ENCODE measurements at places on chromosomes 7 and 10.
A peak's percentile ranks its signal among the peaks of the same experiment; 100 is the strongest.

GRCh38 chr10:70799124-70799523 lies 13.9 kb upstream of the TBATA start:
- no peak for DNase-seq

GRCh38 chr10:35369049-35369611 lies 32.8 kb downstream of the CCNY start:
- DNase-seq: no peak

- DNase-seq: no peak
Observed at GRCh38 chr10:72490951-72491350, 134.9 kb downstream of the MICU1 start.

DNA sequence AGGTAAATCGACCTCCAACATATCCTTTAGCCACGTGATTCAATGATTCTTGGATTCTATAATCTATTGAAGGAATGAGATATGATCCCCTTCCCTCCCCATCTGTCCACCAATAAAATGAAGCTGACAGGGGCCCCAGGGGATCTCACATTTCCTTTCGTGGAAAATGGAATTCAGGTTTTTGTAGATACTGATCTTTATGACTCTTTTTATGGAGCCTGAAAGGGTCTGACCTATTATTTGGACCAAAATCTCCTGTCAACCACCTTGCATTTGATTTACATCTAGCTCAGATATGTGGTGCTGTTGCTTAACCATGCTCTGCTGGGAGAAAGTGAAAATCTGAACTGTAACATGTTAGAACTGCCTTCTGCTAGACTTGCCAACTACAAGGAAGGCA lies 234.0 kb upstream of the CXCL12 start:
- DNase-seq: no peak

DNA sequence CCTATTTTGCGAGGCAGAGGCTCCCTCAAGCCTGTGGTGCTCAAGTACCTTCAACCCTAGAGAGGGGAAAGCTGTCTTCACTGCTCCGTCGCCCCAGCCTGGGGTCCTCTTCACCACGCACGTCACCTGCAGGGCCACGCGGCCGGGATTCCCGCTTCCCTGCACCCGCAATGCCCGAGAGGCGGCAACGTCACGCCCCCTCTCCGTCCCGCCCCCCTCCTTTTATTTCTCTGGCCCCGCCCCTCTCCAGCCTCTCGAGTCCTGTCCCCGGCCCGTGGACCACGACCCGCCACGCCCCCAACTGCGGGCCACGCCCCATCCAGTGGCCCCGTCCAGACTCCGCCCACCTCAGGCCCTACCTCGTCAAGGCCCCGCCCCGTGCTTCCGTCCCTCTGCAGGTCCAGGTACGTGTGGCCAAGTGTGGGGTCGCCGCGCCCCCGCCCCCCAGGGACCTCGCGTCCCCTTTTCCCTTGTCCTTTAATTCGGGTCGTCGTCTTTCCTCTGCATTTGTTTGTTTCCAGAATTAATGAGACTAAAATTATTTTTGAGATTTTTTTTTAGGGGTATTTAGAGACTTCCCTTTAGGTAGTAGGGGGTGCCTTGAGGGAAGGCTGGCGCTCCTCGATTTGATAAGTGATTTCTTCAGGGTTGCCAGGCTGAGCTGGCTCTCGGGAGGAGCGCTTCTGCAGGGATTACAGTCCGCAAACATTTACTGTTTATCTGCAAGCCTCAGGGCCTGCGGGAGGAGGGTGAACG lies 69.8 kb upstream of the BAIAP2L1 start:
- DNase-seq: no peak

DNA sequence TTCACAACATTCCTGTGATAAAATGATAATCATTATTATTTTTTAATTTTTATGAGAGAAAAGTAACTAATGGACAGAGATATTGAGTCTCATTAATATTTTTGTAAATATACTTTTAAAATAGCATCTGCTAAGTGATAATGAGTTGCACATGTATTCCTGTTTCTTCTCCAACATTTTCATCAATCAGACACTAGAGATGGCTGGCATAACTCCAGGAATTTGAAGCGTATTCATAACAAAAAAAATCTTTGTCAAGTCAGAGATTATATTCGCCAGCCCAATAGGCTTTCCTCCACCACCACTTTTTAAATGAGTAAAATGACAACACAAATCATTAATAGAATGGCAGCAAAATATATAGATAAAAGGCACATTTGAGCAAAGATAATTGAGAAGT lies 524.0 kb upstream of the KCND2 start:
- DNase-seq: no peak

- no peak for DNase-seq
Observed at GRCh38 chr10:103433858-103434257, 18.3 kb downstream of the CALHM2 start.

DNA sequence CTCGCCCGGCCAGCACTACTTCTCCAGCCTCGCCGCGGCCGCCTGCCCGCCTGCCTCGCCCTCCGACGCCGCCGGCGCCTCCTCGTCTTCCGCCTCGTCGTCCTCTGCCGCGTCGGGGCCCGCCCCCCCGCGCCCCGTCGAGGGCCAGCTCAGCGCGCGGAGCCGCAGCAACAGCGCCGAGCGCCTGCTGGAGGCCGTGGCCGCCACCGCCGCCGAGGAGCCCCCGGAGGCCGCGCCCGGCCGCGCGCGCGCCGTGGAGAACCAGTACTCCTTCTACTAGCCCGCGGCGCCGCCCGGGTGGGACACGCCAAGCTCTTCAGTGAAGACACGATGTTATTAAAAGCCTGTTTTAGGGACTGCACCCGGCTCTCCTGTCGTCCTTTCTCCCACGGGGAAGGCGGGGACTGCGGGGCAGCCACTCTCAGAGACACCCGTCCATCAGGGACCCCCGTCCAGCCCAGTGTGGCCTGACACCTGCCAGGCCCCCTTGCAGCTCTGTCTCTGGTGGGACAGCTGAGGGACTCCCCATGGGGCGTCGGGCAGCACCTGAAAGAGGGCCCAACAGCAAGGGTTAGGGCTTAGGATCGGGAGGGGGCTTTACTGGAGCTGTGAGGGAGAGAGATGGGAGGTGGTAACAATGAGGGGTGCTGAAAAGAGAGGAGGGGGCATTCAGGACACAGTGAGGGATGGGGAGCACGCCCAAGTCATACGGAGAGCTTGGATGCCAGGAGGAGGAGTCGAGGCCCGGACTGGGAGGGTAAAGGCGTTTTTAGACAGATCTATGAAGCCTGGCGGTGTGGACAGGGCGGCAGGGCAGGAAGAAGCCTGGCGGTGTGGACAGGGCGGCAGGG lies 34.7 kb downstream of the SPDYE6 start:
- no peak for DNase-seq

GRCh38 chr7:123570390-123571182 lies 13.0 kb upstream of the NDUFA5 start:
- DNase-seq: no peak

DNA sequence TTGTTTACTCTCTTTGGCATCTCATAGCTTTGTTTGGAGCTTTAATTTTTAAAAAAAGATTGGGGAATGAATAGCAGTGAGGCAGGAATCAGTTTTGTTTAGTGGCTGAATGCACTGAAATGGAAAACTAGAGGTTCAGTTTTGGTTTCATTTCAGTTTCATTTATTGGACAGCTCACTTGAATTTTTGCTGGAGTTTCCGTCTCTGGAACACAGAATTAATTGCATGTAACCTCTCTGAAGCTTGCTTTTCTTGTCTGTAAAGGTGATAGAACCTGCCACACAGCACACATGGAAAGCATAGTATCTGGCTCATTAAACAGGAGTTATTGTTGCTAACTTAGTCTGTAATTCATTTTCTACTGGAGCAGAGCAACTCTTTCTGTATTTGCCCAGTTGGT lies 7.1 kb downstream of the GRM8 start:
- DNase-seq: no peak

GRCh38 chr7:123580406-123581161 lies 21.0 kb upstream of the ASB15 start:
- no peak for DNase-seq

DNA sequence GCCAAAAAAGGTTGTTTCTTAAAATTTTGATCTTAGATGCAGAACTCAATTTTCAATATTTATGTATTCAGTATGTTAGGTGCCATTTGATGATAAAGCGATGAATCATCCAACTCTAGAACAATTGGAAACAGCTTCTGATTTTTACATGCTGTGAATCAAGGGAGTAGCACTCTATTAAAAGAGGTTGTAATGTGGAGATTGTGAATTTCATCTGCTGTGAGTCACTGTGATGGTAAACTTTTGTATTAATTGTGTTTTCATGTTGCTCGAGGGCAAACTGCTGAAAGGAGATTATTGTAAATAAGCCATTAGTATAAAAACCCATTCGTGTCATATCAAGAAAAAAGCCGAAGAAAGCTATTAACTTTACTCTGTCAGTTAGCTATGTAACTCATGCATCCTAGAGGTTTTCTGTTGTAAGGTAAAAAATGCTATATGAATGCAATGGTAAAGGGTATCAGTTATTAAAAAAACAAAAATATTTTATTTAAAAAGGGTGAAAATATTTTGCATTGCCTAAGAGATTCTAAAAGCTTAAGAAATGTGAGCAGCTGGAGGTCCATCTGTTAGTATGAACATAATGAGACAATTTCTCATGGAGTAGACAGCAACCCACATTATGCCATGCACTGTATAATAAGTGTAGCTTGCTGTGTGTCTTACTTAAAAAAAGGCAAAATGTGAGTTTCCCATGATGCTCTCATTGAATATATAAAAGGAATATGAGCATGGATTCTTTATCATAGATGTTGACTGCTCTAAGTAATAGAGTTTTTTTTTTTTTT lies 511.0 kb upstream of the PCDH15 start:
- DNase-seq: no peak

- DNase-seq: no peak
Observed at GRCh38 chr7:129768614-129769399, 157.3 kb downstream of the NRF1 start.

DNA sequence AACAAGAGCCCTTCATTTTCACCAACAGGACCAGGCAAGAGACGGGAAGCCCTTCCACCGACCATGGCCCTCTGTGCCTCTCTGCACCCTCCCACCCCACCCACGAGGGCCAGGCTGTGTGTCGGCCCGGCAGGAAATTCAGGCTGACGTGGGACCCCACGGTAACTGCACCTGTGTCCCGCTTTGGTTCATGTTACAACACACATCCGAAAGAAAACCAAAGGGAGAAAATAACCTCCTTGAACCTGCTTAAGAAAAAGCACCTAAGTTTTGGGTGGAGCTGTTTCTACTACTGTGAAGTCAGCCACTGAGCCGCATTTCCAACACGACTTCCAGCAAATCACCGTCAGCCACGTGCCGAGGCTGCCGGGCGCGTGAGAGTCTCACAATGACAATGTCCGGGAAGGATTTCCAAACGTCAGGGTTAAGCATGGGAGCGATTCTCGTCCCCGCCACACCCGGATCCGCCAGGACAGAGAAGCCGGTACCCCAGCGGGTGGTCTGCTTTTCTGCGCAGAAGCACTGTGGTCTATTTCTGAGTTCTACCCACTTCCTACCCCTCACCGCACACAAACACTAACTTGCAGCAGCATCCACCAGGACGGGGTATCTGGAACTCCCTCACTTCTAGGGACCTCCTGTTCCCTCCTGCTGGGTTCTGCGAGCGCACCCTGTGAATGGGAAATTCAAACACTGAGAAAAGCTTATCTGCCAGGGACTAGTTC lies 36.6 kb downstream of the AMZ1 start:
- no peak for DNase-seq

DNA sequence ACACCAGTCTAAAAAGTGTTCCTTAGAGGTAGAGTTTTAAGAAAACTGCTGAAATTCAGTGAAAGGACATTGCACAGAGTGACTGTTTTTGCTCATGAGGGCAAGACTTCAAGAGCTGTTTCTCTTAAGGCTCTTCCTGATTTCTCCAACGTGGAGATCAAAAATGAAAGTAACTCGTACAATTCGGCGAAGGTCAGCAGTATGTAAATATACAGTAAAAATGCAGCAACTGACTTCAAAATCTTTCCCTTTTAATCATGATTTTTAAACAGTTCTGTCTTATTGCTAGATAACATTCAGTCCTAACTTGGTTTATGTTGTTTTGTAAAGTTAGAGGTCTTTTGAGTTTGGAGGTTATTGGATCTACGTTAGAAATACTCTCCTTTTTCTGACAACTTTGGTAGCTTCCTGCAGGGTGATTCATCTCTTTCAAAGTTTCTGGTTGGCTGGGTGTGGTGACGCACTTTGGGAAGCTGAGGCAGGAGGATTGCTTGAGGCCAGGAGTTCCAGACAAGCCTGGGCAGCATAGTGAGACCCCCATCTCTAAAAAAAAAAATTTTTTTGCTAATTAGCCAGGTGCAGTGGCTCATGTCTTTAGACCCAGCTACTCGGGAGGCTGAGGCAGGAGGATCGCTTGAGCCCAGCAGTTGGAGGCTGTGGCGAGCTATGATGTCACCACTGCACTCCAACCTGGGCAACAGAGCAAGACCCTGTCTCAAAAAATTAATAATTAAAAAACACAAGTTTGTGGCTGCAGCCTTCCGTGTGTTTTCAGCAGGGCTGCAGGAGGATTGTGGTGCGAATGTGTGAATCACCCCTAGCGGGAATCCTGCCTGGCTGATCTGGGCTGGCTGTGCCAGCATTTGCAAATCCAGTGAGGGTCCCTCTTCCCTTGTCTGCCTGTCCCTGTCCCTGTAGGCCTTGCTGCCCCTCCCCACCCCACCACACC lies 29.2 kb upstream of the AP5Z1 start:
- no peak for DNase-seq

- DNase-seq: peak; percentile 38
Observed at GRCh38 chr10:124688889-124689670, 55.1 kb downstream of the FAM53B start.

DNA sequence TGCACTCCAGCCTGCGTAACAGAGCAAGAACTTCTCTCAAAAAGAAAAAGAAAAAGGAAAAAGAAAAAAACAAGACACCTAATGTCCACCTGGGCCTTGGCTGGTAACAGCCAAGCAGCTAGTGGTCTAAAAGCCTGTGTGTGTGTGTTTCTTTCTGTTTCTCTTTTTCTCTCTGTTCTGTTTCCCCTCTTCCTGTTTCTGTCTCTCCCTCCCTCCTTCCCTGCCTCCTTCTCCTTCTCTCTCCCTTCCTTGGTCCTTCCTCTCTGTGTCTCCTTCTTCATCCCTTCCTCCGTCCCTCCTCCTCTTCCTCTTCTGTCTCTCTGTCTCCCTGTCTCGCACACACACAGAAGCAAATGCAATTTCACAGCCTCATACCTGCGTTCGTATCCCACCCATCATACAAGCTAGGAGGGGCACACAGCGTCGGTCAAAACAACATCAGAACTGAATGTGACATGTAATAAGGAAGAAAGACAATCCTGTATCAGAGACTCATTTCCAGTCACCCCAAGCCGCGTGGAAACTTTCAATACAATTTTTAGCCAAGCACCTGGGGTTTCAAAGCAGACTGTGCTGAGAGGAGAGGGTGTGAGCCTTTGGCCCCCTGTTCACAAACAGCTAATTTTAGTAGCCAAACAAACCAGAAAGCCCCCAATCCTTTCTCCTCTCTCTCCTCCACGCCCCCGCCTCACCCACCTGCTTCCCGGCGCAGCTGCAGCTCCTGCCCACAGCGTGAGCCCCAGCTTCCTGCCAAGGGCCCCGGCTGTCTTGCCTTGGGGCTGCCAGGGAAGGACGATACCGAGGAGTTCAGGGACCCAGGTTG lies 50.2 kb upstream of the GNA12 start:
- peak; percentile 11 for DNase-seq

- no peak for DNase-seq
Observed at GRCh38 chr7:157439761-157440160, 103.0 kb downstream of the DNAJB6 start.

GRCh38 chr7:133540096-133540860 lies 287.4 kb downstream of the EXOC4 start:
- no peak for DNase-seq
